ENCODE measurements at places on chromosomes 11 and 22.

DNA sequence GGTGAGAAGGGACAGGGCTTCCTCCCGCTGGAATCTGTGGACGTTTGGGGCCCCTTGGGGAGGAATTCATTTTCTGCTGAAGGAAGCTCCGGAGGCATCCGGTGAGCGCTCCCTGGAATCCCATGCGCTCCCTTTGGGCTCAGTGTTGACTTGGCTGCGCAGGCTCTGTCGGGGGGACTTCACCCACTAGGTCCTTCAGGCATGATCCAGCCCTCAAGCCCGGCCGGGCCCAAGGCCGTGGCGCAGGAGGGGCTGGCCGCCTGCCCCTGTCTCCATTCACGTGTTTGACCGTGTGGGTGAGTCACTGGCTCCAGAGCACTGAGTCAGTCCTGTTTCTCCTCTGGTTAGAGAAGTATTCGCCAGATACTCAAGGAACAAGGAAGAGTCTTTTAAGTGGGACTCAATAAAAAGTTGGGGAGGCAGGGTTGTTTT lies 1.4 kb downstream of the CTTN start:
- DNase-seq: no peak

GRCh38 chr11:14300661-14301304 lies 58.2 kb downstream of the RRAS2 start:
- DNase-seq: peak; percentile 63

GRCh38 chr11:68528630-68529029 lies 68.1 kb downstream of the PPP6R3 start:
- DNase-seq: no peak

GRCh38 chr11:44104481-44105294 lies 9.2 kb downstream of the EXT2 start:
- no peak for DNase-seq

- no peak for DNase-seq
These were observed 879 bp downstream of the TMEM121B start for GRCh38 chr22:17120281-17120680.

GRCh38 chr11:115911613-115912346 lies 407.6 kb upstream of the CADM1 start:
- DNase-seq: no peak

GRCh38 chr11:67355794-67356386 lies 2.5 kb upstream of the POLD4 start:
- no peak for DNase-seq

DNA sequence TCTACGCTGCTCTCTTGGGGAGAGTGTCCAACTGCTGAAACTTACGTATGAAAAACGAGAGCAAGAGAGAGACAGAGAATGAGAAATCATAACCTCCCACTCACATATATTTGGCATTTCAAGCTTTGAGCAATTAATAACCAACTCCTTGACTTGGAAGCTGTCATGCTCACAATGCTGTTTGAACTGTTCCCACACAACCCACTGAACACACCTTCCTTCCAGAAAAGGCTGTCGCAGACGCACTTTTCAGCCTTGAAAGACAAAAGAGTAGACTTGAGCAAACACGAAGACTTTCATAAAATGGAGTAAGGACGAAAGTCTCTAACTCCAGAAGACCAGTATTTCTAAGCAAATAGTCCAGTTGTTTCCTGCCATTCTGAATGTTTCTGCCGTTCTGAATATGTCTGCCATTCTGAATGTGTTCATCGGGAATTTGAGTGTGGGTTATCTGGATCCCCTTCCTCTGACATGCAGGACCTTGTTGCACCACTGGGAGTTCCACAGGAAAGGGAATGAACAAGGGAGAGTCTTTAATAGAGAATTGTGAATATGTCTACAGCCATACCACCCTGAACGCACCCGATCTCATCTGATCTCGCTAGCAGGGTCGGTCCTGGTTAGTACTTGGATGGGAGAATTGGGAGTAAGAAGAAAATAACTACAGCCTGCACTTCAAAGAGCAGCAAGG lies 86.2 kb upstream of the BARX2 start:
- DNase-seq: no peak

GRCh38 chr11:73087730-73088129 lies 54.4 kb downstream of the FCHSD2 start:
- DNase-seq: no peak

- no peak for DNase-seq
These were observed 61.3 kb downstream of the MACROD1 start for GRCh38 chr11:64104632-64105031.

GRCh38 chr11:105799728-105800462 lies 190.0 kb downstream of the GRIA4 start:
- DNase-seq: no peak

GRCh38 chr22:36287881-36288515 lies 35.1 kb downstream of the APOL1 start:
- DNase-seq: no peak

- DNase-seq: no peak
These were observed 37.3 kb downstream of the LRFN4 start for GRCh38 chr11:66894141-66894540.

- DNase-seq: no peak
These were observed 95.3 kb downstream of the FBXO7 start for GRCh38 chr22:32569956-32570355.

DNA sequence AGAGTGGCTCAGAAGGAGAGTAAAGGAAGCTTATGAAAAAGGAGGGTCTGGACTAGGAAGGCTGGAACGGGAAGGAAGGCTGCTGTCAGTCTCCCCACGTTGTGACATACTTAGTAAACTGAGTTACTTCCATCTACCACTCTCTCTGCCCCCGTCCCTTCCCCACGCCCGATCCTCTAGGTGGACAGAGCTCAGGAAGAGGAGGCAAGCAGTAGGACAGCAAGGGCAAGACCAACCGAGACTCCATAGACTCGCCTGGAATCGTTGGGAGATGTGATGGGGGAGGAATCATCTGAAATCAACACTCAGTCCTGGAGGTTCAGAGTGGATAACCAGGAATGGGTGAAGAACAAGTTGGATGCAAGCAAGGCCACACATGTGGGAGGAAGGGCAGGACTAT lies 240.7 kb downstream of the BUD13 start:
- DNase-seq: no peak

- no peak for DNase-seq
These were observed 98.1 kb downstream of the RNF169 start for GRCh38 chr11:74846770-74847169.

- DNase-seq: no peak
These were observed 83.2 kb upstream of the EED start for GRCh38 chr11:86161336-86161735.

- peak; percentile 6 for DNase-seq
These were observed 1476.5 kb downstream of the TBC1D22A start for GRCh38 chr22:48238966-48239365.

GRCh38 chr11:44313761-44314489 lies 4.0 kb upstream of the ALX4 start:
- no peak for DNase-seq

GRCh38 chr22:48576333-48577013 lies 1251.2 kb downstream of the BRD1 start:
- DNase-seq: peak; percentile 58

DNA sequence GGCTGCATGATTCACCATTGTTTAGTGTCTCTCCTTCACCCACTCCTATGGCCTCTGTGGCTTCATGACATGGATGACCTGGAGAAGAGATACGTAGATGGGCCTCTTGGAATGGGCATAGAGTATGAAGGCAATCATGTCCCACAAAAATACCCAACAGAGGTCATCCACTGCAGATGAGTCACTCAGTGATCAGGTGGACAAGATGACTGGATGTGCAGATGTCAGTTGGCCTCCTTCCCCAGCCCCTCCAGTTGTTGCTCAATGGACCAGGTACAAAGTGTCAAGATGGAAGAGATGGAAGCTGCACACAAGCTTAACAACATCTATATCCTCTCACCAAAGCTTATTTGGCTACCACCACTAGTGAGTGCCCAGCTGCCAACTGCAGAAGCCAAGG lies 41.0 kb upstream of the CLPB start:
- DNase-seq: no peak

- DNase-seq: no peak
These were observed 43.9 kb downstream of the CACNA1I start for GRCh38 chr22:39614442-39614841.

DNA sequence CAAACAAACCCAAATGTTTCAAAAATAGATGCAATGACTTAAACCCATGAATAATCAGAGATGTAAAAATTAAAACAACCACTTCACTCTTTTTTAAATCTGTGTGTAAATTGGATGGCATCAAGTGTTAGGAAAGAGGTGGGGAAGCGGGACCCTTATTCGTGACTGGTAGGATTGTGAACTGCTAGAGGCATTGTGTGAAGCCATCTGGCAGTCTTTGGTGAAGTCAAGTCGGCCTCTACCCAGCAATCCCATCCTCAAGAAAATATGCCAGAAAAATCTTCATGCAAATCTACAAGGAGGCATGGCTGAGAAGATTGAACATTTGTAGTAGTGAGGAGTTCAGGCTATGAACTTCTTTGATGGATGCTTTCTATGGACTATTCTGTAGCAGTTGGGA lies 114.6 kb upstream of the C11orf87 start:
- DNase-seq: no peak

DNA sequence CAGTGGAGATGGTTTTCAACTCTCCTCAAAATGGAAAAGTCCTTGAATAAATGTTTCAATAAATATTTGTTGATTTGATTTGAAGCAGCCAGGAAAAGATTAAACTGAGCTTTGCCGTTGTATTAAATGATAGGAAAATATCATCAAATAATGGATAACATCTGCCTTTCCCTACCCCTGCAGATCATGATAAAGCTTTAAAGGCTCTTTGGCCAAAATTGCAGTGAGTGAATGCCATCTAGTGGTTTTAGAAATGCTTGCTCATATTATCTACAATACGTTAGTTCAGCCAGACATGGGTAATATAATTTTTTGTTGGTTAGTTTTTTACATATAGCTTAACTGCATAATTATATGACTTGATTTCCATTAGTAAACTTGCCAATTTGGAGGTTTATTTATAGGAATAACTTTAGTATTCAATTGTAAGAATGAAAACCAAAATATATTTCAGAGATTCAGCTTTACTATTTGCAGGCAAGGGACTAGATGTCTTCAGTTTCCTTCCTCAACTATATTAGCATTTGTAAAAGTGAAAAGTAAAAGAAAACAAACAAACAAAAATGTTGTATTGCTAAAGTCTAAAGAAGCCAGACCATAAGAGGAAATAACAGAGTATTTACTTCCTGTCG lies 159.2 kb downstream of the MSANTD4 start:
- DNase-seq: peak; percentile 43

DNA sequence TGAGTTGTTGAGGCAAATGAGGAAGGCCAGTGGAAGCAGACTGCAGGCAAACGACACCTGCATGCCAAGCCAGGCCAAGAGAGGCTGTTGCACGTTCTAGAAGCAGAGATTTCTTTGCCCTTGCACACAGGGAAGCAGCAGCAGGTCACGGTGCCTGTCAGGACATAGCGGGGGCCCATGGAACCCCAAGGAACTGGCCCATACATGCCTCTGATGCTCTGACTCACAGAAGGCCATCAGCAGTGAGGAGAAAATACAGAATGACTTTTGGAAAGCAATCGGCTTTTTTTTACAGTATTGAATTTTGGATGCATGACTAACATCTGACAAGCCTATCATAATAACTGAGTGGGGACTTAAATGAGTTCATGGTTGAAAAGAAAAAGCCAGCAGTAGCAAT lies 123.9 kb downstream of the MPPED1 start:
- no peak for DNase-seq

- DNase-seq: no peak
These were observed 23.0 kb downstream of the CD5 start for GRCh38 chr11:61125310-61125684.

GRCh38 chr11:45082744-45083543 lies 63.5 kb upstream of the PRDM11 start:
- no peak for DNase-seq

GRCh38 chr11:57476047-57476756 lies 15.9 kb downstream of the RTN4RL2 start:
- DNase-seq: no peak

- no peak for DNase-seq
These were observed 17.9 kb downstream of the GNAZ start for GRCh38 chr22:23088199-23088604.

GRCh38 chr11:330694-331357 lies 10.2 kb upstream of the IFITM3 start:
- no peak for DNase-seq

DNA sequence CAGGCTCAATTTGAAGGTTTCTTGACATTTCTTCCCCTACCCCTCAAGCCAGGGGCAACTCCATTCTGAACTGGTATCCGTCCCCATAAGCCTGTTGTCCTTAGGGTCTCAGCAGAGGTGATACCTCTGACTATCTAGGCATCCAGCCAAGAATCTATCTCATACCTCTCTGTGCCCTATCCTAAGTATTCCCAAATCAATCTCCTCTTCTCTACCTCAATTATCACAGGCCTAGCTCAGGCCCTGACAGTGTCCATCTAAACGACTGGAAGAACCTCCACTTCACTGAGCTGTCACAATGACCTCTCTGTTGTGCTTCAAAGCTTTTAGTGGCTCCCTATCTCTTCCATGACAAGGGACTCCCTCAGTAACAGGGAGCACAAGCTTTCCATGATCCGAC lies 26.9 kb downstream of the HIRA start:
- DNase-seq: no peak

DNA sequence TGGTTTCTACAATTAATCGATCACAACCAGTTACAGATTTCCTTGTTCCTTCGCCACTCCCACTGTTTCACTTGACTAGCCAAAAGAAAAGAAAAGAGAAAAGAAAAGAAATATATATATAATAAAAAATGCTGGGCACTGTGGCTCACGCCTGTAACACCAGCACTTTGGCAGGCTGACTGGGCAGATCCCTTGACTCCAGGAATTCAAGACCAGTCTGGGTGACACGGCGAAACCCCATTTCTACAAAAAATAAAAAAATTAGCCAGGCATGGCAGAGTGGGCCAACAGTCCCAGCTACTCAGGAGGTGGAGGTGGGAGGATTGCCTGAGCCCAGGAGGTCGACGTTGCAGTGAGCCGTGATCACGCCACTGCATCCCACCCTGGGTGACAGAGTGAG lies 83.8 kb downstream of the NAT10 start:
- no peak for DNase-seq

DNA sequence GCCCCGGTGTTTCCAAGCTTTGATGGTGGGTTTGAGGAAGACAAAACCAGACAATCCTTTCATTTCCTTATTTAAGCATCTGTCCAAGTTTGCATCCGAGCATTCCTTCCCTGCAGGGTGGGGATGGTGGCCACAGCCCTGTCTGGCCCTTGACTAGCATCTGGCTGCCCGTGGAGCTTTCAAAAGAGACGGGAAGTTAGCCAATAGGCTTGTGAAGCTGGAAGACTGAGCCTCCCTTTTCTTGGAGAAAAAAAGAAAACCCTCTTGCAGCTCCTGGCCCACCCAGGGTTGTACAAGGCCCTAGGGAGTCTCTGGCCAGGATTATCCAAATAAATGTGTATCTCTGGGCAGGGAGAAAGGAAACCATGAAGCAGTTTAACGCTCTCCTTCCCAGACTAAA lies 60.6 kb downstream of the MICAL2 start:
- DNase-seq: no peak

- no peak for DNase-seq
These were observed 15.9 kb downstream of the WNT11 start for GRCh38 chr11:76190376-76190775.

GRCh38 chr11:64036087-64037026 lies 626 bp downstream of the FLRT1 start:
- DNase-seq: peak; percentile 65
